ENCODE measurements at places on chromosomes 12 and 14.

DNA sequence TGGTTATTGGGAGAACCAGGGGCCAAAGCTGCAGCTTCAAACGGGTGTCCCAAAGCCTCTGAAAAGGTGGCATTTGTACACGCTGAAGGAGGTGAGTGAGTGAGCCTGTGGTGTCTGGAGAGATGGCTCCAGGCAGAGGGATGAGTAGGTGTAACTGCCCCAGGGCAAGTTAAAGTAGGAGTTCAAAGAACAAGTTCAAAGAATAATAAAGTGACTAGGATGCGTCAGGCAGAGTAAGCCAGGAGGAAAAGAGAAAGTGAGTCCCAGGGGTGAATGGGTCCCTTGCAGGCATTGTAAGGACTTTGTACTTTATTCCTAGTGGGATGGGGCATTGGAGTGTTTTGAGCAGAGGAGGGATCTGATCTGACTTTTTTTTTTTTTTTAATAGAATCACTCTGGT is 201.4 kb upstream of the PWP1 start:
- DNase-seq, result no peak

DNA sequence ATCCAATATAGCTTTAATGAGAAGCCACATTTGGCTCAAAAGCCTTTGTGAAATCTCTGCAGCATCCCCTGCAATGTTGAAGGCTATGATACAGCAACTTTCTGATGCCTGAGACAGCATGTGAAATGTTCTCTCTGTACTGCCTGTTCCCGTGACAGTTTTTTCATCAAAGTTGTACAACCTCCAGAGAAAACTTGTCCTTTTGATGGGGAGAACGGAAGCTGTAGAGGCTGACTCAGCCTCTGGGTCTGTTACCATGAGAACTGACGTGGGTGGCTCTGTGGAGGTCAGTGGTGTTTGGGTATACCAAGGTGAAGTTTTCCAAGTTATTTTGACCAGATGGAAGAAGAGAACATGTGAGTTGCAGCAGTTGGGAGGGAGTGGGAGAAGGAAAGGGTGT is 17.0 kb downstream of the SLC4A8 start:
- peak; percentile 83 for DNase-seq

GRCh38 chr12:121495746-121496145 is 85.1 kb downstream of the KDM2B start:
- DNase-seq, result no peak

DNA sequence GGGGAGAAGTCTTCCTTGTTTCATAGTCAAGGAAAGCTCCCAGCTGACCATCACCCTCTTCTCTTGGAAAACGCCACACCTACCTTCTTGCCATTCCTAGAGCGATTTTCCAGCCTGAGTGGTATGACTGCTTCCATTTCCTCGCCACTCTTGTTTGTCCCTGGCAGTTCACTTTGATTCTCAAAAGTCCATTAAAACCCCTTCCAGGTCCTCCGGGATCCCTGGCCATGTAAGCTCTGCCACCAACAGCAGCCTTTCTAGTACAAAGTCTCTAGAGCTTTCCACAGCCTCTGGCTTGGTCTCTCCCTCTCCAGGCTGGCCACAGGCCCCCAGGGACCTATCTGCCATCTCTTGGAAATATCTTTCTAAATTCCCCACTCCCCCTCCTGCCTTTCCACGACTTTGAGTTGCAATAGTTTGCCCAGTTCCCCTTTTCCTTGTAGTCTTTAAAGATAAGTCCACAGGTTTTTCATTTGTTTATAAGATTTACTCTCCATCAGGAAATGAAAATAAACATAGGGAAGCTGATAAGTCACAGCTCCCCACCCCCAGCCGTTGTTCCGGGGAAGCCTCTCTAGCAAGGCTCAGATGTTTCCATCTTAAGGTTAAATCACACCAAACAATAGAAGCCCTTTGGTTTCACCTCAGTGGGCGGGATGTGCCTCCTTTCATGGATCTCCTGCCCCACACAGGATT is 42.9 kb upstream of the SINHCAF start:
- DNase-seq, result no peak

GRCh38 chr14:100096656-100097055 is 31.4 kb downstream of the EVL start:
- no peak for DNase-seq

GRCh38 chr14:61719344-61720293 is 24.3 kb downstream of the HIF1A start:
- no peak for DNase-seq

DNA sequence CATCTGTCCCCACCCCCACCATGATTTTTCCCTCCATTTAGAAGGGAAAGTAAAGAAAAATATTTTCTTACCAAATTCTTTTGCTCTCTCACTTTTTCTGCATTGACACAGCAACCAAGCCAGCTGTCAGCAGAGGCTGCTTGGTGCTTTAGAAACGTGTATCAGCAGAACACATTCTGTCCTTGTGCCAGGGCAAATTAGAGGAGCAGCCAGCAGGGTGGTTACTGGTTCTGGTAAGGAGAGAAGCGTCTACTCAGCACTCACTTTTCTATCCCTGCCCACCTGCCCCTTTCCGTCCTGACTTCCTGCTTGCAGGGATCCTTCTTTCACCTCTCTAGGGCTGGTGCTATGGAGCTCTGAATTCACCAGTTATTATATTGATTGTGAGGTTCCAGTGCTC is 327.5 kb upstream of the PDE3A start:
- DNase-seq, result no peak

GRCh38 chr14:59688224-59689170 is 111.9 kb upstream of the CCDC175 start:
- DNase-seq, result no peak

DNA sequence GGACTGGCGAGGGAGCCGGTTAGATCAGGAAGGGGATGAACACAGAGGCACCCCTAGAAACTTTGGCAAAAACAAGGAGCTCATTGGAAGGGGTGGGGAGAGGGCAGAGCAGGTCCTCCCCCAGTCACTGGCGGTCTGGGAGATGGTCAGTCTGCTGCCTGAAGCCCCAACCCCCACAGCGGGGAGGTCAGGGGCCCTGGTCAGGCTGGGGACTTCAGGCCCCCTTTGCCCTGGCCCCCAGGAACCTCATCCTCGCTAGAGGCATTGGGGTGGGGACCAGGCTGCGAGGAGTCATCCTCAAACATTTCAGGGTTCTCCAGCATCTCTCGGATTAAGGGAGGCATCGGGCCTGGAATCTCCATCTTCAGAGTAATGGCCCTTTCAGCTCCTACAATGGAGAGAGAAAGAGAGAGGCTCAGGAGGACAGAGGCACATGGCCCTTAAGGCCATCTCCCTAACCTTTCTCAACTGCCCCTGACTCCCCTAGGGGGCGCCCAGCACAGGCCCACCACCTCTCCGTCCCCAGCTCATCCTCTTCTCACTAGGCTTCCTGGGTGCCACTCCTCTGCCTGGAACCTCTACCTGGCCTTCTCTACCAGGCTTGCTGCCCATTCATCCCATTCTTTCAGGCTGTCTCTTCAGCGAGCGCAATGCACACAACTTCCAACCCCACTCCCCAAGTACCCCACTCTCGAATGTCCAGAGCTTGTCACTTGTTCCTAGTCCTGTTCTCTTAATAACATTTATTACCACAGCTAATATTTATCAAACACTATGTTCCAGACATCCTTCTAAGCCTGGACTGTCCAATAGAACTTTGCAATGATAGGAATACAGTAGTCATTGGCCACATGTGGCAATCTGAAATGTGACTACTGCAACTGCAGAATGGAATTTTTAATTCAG is 4.7 kb upstream of the ITGB7 start:
- no peak for DNase-seq

- DNase-seq, result no peak
Measured at GRCh38 chr14:21398901-21399300, 15.1 kb upstream of the SUPT16H start.

- no peak for DNase-seq
Measured at GRCh38 chr12:6560501-6561205, 4.8 kb upstream of the IFFO1 start.

- DNase-seq, result no peak
Measured at GRCh38 chr12:120944645-120945217, 33.6 kb upstream of the HNF1A start.

- peak; percentile 64 for DNase-seq
Measured at GRCh38 chr12:59698600-59698999, 102.8 kb downstream of the SLC16A7 start.

DNA sequence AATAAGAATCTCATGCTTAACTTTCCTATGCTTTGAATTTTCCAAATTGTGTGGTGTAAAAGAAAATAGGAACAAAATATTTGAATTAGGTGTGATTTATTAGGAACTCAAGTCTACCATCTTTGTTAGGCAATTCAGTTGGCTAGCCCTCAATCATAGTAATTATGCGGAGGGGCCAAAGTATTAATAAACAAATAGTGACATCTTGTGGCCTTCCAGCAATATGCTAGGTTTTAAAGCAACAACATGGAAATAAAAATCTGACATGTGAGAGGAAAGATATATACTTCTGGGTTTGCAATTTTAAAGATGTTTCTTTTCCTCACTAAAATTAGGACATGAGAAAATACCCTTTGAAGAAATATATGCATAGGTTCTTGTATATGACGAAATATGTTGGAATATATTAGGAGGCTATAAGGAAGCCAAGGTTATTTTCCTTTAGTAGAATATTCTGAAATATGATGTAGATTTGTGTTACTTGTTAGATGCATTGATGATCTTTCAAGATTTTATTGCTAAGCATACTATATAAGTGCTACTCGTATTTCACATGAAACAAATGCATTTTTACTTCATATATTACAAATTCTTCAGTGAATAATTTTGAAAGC is 200.4 kb downstream of the PTPRO start:
- no peak for DNase-seq

DNA sequence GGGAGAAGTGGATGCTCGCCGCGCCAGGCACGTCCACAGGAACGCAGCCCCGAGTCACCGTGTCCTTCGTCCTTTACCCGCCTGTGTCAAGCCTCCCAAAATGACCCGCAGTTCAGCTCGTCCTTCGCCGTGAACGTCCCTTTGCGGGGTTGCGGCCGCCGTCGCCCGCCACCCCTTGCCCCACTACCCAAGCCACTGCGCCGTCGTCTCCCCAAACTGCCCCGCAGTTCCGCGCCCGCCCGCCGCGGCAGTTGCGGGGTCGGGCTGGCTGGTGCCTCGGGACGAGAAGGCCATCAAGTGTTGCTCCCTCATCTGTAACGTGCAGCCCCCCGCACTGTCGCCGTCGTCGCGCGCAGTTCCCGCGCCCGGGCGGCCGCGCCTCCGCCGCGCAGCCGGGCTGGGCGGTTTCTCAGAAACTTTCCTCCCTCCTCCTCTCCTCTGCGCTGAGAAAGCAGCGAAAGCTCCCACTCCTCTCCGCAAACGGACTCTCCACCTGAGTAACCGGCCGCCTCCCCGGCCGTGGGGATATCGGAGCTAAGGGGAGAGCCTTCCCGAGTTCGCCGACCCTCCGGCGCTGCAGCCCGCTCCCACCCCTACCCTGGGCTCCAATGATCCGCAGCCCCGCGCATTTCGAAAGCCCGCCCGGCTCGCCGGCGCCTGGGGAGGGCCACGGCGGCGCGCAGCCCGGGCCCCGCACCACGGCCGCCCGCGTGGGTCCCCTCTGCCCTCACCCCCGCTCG is 6.7 kb downstream of the CDKN1B start:
- DNase-seq, result no peak

- DNase-seq, result no peak
Measured at GRCh38 chr12:120710031-120710804, at the start of gene UNC119B. Gene UNC119B (plus strand): TSS chr12:120710458. CDS start chr12:120710475, 17 bp downstream.

DNA sequence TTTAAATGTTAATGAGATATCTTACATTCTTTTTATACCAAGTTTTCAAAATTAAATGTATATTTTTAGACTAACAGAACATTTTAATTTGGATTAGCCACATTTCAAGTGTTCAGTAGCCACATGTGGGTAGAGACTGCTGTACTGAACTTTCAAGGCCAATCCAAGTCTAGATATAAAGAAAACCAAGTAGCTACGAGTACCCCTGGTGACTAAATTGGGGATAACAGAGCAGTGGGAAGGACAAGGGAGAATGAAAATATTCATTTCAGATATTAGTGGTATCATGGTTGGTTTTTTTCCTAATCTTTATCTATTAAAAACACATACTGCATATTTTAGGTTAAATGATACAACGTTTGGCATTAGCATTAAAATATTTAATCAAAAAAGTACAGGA is 69.4 kb upstream of the RHOJ start:
- DNase-seq, result no peak

- no peak for DNase-seq
Measured at GRCh38 chr12:52253391-52254179, 20.5 kb downstream of the KRT7 start.

DNA sequence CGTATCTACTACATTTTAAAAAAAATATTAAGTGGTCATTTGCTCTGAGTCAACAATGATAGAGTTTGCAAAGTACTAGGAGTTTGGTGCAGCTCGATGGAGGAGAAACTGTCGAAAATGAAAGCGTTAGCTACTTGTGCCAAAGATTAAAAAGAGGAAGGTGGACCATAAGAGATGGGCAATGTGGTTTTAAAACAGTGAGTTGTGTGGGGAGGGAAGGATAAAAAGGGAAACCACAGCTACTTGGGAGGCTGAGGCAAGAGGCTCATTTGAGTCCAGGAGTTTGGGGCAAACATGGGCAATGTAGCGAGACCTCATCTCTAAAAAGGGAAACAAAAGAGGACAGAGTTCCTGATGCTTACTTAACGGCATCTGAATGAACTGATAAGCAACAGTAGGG is 18.2 kb upstream of the STRAP start:
- DNase-seq, result no peak

DNA sequence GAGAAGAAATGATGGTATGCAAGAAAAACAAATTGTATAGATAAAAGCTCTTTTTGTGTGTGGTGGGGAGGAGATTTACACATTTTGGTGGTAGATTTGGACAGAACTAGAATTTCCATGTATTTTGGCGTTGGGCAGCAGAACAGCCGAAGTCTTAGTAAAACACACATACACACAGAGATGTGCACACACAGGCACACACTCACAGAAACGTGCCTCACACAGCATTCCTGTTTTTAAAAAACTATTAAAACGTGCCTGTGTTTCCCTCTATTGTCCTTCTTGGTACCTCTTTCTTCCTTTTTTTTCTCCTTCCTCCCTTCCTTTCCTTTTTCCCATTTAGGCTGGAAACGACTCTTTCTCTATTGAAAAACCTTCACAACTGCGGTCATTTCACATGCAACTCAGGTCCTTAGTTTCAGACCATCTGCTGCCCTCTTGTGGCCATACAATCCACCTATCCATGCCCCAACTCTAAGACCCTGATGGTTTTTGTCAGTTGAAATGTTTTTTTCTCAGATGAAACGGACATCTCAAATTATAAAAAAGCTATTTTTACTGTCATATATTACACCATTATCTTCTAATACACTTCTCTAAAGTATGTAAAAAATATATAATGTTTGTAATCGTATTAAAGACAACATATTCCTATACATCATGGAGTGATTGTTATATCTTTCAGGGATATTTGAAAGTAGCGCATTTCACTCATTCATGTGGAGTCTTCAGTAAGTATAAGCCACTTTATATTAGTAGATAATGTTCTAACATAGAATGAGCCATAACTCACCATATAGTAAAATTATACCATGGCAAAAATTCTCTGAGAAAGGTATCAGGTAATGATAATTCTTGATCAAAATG is 386.7 kb upstream of the NOVA1 start:
- DNase-seq, result peak; percentile 31
